CD4-positive, alpha-beta T cell (primary cell): ENCODE measurements at places on chromosomes 16 and 17.
A peak's percentile ranks its signal among the peaks of the same experiment; 100 is the strongest.

GRCh38 chr17:40418428-40418706 lies 671 bp upstream of the TOP2A start:
- DNase-seq, result no peak

GRCh38 chr17:17412326-17412725 lies 64.5 kb upstream of the MED9 start:
- DNase-seq, result no peak

DNA sequence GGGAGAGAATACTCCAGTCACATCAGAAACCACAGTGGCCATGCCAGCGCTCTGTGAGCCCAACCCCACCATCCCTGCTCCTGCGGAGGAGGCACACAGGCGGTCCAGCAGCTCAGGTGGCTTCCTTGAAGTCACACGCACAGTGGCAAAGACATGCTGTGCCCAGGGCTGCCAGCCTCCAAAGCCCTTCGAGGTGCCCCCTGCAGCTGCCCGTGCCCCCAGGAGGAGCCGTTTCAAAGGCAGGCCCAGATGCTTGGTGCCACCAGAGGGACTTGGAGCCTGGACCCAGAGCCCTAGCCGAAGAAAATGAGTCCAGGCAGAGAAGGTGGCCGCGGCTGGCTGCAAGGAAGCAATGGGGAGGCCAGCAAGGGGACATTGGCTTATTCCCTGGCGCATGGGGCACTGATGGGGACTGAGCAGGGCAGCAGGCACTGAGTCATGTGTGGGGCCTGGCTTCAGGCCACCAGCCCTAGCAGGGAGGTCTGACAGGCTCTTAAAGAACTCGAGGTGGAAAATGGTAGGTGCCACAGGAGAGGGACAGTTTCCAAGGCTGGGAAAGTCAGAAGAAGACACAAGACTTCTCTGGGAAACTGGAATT lies 17.2 kb upstream of the CACNG1 start:
- no peak for DNase-seq

DNA sequence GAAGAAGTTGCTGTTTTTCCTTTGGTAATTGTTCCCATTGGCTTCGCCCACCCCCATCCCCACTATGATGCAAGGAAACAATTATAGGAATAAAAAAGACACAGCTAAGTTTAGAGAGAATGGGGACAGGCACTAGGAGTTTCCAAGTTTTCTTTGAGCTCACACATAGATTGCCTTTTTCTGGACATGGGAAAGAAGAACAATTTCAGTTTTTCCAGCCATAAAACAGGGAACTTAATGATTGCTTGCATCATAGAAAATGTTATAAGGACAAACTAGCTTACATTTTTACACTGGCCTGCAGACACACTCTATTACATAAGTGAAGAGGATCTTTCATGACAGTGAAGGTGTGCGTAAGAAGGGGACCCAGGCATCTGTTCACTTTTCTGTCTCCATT lies 142.3 kb upstream of the ZFHX3 start:
- DNase-seq, result no peak

DNA sequence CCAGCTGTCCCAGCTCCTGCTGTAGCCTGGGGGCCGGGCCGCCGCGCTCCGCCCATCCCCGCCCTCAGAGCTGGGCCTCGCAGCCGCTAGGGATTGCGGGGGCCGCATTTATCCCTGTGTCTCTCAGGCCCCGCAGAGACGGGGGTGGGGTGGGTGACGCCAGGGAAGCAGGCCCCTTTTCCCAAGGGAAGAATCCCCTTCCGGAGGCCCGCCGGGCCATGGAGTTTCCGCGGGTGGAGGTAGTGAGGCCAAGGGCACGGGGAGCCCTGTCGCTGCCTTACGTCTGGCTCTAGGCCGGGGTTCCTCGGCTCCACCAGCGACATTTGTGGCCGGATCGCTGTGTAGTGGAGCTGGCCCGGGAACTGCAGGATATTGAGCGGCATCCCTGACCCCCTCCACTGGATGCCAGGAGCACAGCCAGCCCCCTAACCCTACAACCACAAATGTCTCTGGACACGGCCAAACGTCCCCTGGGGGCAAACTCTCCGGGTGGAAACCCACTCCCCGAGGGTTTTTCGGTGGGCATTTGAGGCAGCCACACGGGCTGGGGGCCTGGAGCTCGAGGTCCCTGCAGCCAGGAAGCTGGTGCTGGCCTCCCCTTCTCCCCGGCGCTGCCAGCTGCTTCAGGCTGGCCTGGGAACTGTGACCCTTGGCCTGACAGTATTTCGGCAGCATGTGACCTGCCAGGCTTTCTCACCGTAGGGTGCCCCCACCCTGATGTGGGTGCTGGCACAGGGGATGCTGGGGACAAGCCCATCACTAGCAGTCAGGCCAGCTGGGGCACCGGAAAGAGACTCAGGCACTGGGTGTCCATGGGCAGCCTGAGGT lies 12.0 kb upstream of the CD300A start:
- no peak for DNase-seq

GRCh38 chr17:72474719-72475477 lies 354.1 kb downstream of the SOX9 start:
- DNase-seq, result no peak

- DNase-seq, result no peak
Observed at GRCh38 chr16:89087922-89088497, 5.6 kb upstream of the ACSF3 start.

- DNase-seq, result peak; percentile 44
Observed at GRCh38 chr17:28712032-28712704, 480 bp upstream of the PROCA1 start.

DNA sequence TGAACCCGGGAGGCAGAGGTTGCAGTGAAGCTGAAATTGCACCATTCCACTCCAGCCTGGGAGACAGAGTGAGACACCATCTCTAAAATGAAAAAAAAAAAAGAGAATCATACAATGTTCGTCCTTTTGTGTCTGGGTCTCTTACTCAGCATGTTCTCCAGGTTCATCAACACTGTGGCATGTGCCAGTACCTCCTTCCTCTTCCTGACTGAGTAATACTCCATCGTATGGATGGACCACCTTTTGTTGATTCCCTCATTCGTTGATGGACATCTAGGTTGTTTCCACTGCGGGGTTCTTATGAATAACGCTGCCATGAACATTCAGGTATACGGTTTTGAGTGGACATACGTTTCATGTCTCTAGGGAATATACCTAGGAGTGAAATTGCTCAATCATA lies 4.1 kb upstream of the HS3ST6 start:
- DNase-seq, result no peak

DNA sequence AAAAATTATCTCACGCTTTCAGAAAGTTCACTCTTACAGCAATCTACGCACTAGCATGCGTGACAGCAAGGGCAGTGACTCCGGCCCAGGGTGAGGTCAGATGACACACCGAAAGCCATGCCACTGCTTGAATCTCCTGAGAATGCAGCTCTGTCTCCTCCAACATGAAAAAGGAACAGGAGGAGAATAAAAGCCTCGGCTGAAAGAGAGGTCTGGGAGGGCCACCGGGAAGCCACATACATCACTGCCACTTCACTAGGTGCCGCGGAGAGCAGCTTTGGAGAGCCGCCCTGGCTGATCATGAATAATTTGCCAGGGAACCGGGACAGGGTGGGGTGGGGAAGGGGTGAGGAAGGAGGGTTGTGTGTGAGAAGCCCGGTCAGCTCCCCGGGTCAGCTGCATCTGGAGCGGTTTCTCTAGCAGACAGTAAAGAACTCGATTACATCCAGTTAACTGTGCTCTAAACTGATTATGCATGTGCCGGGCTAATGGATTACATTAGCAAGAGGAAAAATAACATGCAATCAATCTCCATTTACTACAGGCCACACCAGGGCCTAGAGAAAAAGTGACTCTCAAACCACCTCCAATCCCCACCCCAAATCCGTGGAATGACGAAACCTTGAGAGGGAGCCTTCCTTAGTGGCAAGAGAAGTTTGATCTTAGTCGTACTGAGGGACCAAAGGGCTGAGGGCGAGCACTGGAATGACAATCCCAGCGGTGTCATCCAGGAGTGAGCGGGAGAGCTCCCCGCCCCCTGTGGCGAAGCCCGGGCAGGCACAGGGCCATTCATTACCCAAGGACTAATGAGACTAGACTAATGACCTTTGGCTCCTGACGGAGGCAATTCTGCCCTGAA lies 100.3 kb downstream of the ZFHX3 start:
- DNase-seq, result no peak

DNA sequence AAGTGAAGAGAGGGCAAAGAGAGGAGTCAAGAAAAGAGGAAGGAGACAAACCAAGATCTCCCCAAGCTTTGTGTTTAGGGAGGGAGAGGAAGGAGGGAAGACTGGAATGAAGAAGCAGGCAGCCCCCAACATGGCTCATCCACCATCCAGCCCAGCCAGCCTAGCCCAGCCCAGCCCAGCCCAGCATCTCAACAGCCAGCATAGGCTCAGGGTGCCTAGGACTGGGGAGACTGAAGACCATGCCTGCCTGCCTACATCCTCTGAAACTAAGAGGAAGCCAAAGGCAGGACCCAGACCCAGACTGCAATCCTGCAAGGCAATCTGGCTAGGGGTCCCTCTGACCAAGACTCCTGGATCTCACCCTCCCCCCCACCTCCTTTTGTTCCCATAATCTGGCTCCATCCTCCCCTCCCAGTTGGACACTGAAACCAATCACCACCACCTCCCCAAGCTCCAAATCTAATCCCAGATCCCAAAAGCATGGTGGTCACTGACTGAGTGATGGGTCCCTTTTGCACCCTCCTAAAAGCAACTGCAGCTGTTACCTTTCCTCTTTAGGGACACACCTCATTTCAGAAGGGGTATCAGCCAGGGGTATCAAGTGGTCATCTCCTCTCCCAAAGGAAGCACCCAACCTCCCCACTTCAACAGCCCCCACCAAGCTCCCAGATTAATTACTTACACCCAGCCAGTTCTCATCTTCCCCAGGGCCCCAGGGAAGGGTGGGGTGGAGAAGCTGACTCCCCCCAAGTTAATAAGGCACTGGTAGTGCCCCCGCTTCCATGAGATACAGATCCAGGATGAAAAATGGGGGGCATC lies 1.2 kb downstream of the HDAC5 start:
- DNase-seq, result no peak

DNA sequence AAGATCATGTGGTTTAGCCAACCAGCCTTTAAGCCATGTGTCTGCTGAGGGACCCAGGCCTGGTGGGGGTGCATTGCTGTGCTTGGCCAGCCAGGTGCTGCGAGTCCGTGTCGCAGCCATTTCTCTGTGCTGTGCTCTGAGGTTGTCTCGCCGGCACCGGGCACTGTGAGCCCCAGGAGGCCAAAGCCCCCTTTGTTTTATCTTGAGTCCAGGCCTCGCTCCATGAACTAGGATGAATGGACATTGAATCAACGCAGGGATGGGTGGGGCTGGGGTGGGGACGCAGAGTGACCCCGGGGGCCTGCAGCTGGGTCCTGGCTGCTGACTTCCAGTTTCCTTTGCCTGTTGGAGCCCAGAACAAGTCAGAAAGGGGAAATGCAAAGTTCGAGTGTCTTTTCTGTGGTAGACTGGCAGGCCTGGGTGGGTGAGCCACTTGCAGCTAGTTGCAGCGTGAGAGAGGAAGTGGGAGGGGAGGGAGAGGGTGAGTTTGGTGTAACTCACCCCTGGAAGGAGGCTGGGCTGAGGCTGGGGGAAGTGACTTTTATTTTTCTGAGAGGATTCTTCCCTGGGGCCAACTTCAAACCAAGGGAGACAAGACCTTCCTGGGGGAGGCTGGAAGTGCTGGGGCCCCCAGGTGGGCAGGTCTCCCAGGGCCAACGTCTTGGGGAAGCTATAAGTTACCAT lies 324.7 kb downstream of the SEC14L1 start:
- peak; percentile 63 for DNase-seq

GRCh38 chr17:39229274-39229913 lies 3.6 kb upstream of the STAC2 start:
- no peak for DNase-seq

- peak; percentile 1 for DNase-seq
Observed at GRCh38 chr17:77316191-77316641, 175.4 kb downstream of the SEC14L1 start.

GRCh38 chr16:89545831-89546574 lies 14.5 kb upstream of the RPL13 start:
- no peak for DNase-seq

GRCh38 chr17:46046957-46047356 lies 47.9 kb downstream of the STH start:
- DNase-seq, result no peak

DNA sequence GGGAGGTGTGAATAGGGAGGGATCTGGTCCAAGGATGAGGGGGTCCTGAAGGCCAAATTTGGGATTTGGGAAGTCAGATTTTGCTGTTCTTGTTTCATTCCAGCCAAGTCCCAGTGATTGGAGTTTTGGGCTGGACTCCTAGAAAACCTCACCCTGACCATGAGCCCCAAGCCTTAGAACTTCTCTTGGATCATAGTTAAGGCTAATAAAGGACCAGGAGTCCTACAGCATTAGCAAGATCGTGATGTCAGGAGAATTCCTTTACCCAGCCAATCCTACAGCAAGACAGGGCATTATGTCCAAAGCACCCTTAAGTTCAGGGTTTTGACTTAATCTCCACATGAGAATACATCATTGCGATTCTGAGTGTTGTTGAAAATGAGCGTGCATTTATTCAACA lies 85.0 kb downstream of the SOX9 start:
- no peak for DNase-seq

DNA sequence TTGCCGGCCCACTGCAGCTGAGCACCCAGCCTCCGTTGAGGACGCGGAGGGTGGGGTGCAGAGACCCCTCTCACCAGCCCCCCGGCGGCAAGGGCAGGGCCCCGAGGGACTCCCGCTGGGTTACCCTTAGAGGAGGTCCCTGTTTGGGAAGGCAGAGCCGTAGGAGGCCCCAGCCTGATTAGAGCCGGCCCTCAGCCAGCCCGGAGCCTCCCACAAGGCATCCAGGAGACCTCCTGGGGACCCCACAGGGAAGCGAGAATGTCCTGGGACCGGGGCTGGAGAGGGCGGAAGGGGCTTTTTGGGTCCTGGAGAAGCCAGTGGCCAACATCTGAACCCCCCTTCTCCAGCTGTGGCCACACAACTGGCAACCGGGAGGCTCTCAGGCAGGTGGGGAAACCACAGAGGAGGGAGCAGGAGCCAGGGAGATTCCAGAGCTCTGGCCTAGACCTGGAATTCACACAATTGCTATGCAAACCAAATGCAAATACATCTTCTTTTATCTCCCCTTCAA lies 21.7 kb upstream of the SP6 start:
- no peak for DNase-seq

DNA sequence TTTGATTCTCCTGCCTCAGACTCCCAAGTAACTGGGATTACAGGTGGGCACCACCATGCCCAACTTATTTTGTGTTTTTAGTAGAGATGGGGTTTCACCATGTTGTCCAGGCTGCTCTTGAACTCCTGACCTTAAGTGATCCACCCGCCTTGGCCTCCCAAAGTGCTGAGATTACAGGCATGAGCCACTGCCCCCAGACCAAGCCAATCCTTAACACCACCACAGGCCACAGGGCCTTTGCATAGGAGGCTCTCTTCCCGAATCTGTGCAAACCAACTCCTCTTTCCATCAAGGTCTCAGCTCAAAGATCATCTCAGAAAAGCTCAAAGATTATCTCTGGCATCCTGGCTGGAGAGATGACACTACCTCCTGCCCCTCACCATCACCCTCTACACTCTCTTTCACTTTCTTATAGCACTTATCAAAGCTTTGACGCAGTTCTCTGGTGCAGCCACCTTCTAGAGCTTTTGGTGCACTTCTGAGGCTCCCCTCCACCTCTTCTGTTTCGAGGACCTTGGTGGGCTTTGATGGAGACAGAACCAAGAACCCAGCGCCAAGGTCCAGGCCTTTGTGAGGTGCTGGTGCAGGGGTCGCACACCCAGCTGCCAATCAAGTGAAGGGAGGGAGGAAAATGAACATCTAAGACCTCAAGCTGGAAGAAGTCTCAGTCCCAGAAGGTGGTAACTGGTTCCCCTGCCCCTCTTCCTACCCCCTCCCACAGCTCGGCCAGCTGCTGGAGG lies 23.2 kb upstream of the PHB1 start:
- no peak for DNase-seq

- no peak for DNase-seq
Observed at GRCh38 chr17:1312261-1312870, 32.9 kb downstream of the TRARG1 start.

GRCh38 chr17:79023180-79023705 lies 726 bp upstream of the C1QTNF1 start:
- DNase-seq, result no peak
